ENCODE measurements at places on chromosomes 7 and 10. TPM values are rescaled to one million over a fixed set of nuclear protein-coding genes. Genes with fewer than 3 reads are reported as not detected.
A peak's percentile ranks its signal among the peaks of the same experiment; 100 is the strongest.

The SYT15 gene
- 0.28 TPM for total RNA-seq

DNA sequence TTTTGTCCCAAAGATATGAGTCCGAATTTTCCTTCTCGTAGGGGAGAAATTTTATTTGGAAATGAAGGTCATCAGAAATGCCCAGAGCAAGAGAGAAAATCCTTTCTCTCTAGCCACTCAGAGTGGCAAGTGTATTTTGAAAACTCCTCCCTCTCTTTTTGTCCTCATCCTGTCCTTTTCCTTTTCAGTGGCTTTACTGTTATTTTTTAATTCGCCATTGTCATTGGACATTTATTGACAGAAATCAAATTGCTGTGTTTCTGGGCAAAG lies 39.6 kb downstream of the TET1 start:
- peak overlapping the region; percentile 88 for H3K27ac ChIP-seq
- peaks cover 21% of the 10 kb centered on the region for H3K4me1 ChIP-seq
- no peak for DNase-seq
- peak overlapping the region; percentile 64 for H3K4me3 ChIP-seq

The CYP2C18 gene
- not detected for total RNA-seq

DNA sequence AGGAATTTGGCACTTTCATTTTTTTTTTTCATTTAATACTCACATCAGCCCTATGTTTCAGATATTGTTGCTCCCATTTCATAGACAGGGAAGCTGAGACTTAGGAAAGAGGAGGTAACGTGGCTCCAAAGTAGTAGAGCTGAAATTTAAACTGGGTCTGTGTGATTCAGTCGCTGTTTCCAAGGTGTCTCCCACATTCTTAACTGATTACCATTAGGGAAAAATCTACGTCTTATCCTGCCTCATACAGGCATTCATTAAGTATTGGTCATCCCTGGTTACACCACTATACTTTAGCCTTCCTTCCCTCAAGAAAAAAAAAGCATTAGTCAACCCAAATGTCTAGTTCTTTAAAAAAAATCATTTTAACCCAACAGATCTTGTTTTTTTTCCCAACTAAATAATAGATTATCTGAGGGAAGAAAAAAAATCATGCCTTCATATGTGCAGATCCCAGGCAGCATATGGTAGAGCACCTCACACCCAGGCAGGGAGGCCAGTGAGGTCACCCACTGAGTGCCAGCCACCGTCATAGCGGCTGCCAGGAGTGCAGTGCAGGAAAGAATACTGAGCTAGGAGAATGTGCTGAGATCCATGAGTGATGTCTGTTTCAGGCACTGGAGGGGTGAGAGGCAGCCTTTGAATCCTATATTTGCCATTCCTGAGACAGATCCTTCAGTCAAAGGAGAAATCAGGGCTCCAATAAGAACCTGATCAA lies 59.0 kb upstream of the SORCS3 start:
- no peaks in the 10 kb centered on the region for H3K4me1 ChIP-seq
- no peak overlapping the region for H3K27ac ChIP-seq
- DNase-seq = no peak
- H3K27me3 ChIP-seq = peaks cover 6% of the 10 kb centered on the region
- H3K36me3 ChIP-seq = no peaks in the 10 kb centered on the region

DNA sequence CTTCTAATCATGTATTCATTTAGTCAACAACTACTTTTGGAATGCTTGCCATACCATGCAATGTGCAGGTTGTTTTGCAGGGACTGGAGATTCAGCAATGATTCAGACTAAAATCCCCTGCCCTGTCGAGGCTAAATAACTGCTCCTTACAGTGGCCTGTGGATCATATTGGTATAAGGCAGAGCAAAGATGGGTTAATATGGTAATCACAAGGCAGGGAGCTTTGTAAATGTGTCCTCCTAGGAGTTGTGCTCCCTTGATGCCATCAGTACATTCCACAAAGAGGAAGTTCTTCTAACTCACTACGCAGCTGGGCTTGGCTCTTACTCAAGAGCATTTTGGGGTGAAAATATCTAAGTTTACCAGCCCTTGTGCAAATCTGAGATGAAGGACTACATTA lies 614 bp upstream of the IFIT2 start:
- no peak for DNase-seq
- peak overlapping the region; percentile 90 for H3K27ac ChIP-seq
- H3K4me3 ChIP-seq = peak overlapping the region; percentile 50
- peaks cover 19% of the 10 kb centered on the region for H3K4me1 ChIP-seq

DNA sequence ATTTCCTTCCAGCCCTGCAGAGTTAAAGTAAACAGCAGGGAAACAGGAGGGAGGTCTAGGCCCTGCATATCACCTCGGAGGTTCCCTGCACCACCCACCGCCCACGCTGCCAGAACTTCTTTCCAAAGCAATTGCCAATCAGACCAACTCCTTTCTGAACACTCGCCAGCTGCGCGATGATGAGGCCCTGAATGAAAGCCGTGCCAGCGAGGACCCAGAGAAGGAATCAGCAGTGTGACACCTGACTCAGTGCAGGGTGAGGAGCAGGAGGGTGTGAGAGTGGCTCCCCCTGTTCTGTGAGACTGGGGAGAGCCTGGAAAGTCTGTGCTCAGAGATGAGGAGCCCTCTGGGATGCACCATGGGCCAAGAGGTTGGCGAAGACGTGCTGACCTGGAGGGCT lies 3.3 kb upstream of the TCERG1L start:
- no peak overlapping the region for H3K27ac ChIP-seq
- no peaks in the 10 kb centered on the region for H3K36me3 ChIP-seq
- H3K4me1 ChIP-seq = no peaks in the 10 kb centered on the region
- DNase-seq = no peak

GRCh38 chr7:149823631-149824199 lies 14.5 kb upstream of the ZNF862 start:
- no peak overlapping the region for H3K27ac ChIP-seq
- DNase-seq = no peak
- no peaks in the 10 kb centered on the region for H3K27me3 ChIP-seq
- H3K36me3 ChIP-seq = no peaks in the 10 kb centered on the region

DNA sequence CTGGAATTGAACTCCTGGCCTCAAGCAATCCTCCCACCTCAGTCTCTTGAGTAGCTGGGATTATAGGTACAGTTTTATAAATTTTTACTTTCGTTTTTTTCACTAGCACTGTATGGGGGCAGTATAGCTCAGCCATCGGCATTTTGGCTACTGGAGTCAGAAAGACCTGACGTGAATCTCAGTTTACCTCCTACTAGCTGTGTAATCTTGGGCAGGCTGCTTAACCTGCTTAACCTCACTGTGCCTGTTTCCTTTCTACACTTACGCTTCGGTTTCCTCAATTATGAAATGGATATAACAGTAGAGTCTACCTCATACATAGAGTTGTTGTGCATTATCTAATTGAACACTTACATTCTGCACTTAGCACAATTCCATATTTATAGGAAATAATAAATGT lies 16.7 kb downstream of the STN1 start:
- H3K4me3 ChIP-seq = no peak overlapping the region
- H3K4me1 ChIP-seq = peaks cover 1% of the 10 kb centered on the region
- no peaks in the 10 kb centered on the region for H3K27me3 ChIP-seq
- no peak overlapping the region for H3K27ac ChIP-seq

DNA sequence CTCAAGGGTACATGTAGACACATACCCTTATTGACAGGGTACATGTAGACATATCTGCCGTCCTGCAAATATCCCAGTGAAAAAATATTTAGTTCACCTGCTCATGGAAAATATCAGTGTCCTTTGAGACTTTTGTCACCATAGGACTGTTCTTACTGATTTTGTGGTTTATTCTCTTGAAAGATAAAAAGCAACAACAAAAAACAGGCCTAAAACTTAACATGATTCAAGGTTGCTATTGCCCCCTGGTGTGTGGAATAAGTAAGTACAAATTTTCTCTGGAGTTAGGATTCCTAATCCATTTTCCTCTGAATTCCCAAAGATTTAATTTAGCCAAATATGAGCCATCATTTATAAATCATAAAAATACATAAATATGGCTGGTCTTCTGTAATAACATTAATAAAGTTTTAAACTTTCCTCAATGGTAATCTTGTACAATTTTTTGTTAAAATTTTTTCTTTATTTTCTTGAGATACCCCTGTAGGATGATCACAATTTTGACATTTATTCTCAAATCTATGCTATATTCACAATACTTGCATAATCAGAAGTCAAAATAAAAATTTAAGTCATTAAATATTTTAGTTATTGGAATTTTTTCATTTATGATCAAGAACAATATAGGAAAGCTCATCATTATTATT lies 741.4 kb upstream of the POT1 start:
- DNase-seq = peak; percentile 30
- no peaks in the 10 kb centered on the region for H3K36me3 ChIP-seq
- no peaks in the 10 kb centered on the region for H3K27me3 ChIP-seq
- H3K4me1 ChIP-seq = no peaks in the 10 kb centered on the region
- no peak overlapping the region for H3K27ac ChIP-seq

The RSPH10B2 gene
- total RNA-seq = 0.15 TPM

The PON3 gene
- total RNA-seq = 1.2 TPM

DNA sequence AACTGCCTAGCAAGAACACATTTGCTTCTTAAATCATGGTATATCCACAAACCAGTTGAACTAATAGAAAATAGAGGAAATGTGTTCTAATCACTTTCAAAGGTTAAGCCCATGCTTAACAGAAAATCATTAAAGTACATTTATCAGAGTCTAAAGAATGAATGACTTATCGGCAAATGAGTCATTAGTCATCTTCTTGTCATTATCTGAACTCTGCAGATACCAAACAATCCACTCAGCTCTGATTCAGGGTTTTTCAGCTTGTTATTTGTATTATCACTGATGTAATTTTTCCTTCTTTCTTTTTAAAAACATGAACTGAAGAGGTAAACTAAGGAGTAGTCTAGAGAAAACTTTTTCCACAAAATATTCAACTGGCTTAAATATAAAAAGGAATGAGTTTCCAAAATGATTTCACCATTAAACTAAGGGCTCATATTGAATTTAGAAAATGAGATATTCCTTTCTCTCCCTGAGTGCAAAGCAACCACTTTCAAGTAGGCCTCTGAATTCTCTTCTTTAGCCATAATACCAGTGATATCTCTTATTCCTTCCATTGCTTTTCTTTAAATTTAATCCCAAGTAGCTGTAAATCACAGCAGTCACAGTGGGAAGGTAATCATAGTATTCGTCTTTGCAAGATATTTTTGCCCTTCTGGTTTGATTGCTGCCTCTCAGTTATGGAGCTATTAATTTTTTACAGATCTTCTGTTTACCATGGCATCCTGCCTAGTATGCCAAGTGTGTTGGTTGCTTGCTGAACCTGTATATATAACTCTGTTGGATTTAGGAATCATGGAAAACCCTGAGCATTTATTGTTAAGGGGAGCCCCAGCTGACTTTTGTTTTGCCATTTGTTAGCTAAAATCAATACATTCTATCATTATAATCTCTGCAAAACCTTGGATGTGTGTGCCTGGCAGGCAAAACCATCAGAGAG lies 125.1 kb downstream of the THSD7A start:
- H3K27me3 ChIP-seq = no peaks in the 10 kb centered on the region
- no peak overlapping the region for H3K4me3 ChIP-seq
- H3K36me3 ChIP-seq = no peaks in the 10 kb centered on the region
- peak overlapping the region; percentile 86 for H3K27ac ChIP-seq

DNA sequence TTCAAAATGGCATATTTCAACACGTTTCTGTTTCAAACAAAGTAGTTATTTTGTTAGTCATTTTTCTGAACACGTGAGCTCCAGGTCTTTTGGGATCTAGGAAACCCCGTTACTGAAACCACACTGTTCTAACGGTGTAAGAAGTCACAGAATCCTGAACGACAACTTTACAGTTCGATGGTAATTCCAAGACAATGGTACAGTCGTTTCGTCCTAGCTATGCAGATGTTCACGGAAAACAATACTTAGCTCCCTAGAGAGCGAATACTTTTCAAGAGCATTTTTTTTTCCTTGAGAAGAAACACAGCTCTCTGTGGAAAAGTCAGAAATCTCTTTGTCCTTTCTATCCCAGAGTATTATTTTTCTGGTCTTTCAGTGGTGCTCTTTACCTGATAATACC lies 254.1 kb downstream of the ADARB2 start:
- no peak overlapping the region for H3K4me3 ChIP-seq
- H3K27me3 ChIP-seq = peaks cover 5% of the 10 kb centered on the region
- DNase-seq = no peak
- H3K27ac ChIP-seq = no peak overlapping the region
- H3K4me1 ChIP-seq = no peaks in the 10 kb centered on the region
- no peaks in the 10 kb centered on the region for H3K36me3 ChIP-seq

The ZSCAN21 gene
- total RNA-seq = 13.4 TPM

- H3K36me3 ChIP-seq = no peaks in the 10 kb centered on the region
- peak overlapping the region; percentile 8 for H3K27ac ChIP-seq
- H3K27me3 ChIP-seq = no peaks in the 10 kb centered on the region
- no peak for DNase-seq
- peaks cover 44% of the 10 kb centered on the region for H3K4me1 ChIP-seq
Observed at GRCh38 chr10:95287281-95287680, 3.5 kb downstream of the PDLIM1 start.

- H3K4me1 ChIP-seq = no peaks in the 10 kb centered on the region
- no peak for DNase-seq
- H3K27ac ChIP-seq = no peak overlapping the region
- H3K4me3 ChIP-seq = no peak overlapping the region
- H3K27me3 ChIP-seq = no peaks in the 10 kb centered on the region
Observed at GRCh38 chr7:45026984-45027773, 27.2 kb downstream of the CCM2 start.

The HSPA12A gene
- 7.7 TPM for total RNA-seq

DNA sequence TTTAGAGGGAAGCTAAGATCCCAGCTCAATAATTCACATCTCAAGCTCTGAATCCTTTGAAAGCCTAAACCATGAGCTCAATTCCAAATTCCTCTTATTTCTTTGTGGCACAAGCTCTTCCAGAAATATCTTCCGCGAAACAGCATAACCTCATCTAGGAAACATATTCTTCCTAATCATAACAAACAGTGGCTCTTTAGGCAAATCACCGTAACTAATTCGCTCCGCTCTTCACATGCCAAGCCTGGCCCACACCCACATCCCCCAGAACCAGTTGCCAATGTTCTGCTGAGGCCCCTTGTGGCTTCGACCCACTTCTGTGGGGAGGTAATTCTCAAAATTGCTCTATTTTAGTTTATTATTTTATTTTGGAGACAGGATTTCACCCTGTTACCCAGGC lies 19.2 kb downstream of the GAD2 start:
- no peak overlapping the region for H3K4me3 ChIP-seq
- DNase-seq = no peak

GRCh38 chr7:95395755-95396135 lies 430 bp downstream of the PON3 start:
- H3K36me3 ChIP-seq = no peaks in the 10 kb centered on the region
- peak; percentile 25 for DNase-seq

The COX15 gene
- total RNA-seq = 62.9 TPM

DNA sequence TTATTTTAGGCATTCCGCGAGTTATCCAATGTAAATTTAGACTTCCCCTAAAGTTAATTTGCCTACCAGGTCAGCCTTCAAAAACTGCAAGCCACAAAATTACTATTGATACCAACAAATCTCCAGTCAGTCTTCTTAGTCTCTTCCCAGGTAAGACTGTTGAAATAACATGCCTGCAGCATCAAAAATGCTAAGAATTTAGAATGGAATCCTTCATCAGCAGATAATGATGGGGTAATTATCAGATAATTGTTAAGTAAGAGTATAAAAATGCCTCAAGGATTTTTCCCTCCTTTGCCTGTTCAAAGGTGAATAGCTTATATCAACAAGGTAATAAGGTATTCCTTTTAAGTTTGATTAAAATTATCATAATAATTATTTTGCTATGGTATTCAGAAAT lies 228.5 kb downstream of the BBS9 start:
- H3K4me1 ChIP-seq = no peaks in the 10 kb centered on the region
- DNase-seq = no peak
- H3K4me3 ChIP-seq = no peak overlapping the region

GRCh38 chr7:94245500-94245899 lies 149.2 kb upstream of the COL1A2 start:
- H3K27ac ChIP-seq = no peak overlapping the region
- H3K4me3 ChIP-seq = no peak overlapping the region
- H3K27me3 ChIP-seq = no peaks in the 10 kb centered on the region
- DNase-seq = no peak
- H3K4me1 ChIP-seq = no peaks in the 10 kb centered on the region

Data from Panc1 (cell line).